ENCODE measurements at places on chromosomes 5 and 9.

GRCh38 chr5:112208699-112209615, 210.1 kb downstream of the EPB41L4A start:
- no peak for DNase-seq

GRCh38 chr5:102107865-102108264, 188.2 kb downstream of the SLCO4C1 start:
- no peak for DNase-seq

- DNase-seq: no peak
These were observed 32.9 kb downstream of the FAM81B start for GRCh38 chr5:95424016-95424415.

DNA sequence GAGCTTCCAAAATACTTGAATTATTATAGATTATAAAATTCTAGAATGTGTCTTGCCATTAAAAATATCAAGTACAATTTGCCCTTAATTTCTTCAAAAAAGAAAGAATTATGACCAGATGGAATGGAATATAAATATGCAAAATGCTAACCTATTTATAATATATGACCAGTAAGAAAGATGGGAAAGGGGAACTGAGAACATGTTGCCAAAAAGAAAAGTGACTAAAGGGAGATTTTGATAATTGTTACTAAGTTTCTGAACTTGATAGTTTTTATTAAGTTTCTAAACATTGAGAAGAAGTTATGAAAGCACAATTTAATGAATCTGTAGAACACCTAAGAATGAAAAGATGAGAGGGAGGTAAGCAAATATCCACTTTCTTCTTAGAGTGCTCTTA, 188.4 kb upstream of the NR4A3 start:
- DNase-seq: no peak

- no peak for DNase-seq
These were observed 39.7 kb downstream of the TLE1 start for GRCh38 chr9:81649475-81650240.

DNA sequence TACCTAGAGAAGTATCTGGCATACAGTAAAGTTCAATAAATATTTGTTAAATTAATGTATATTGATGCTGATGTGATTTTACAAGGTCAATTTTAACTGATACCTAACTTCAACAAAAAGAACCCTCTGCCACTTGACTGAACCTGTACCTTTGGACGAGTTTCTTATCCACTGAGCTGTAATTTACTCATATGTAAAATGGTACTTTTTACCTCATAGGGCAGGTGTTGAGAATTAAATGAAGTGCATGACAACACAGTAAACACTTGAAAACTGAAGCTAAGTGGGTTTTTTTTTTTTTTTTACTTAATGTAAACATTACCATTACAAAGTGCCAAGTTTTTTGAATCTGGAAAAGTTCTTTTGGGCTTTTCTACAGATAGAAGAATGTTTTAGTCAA, 15.4 kb downstream of the NIPSNAP3B start:
- DNase-seq: no peak
